Astrocyte of the hippocampus (primary cell): ENCODE measurements at places on chromosomes 13 and 19.

- DNase-seq: peak; percentile 69
Observed at GRCh38 chr19:41597600-41598041, 21.7 kb downstream of the CEACAM21 start.

- no peak for DNase-seq
Observed at GRCh38 chr13:21871919-21872318, 201.0 kb downstream of the FGF9 start.

DNA sequence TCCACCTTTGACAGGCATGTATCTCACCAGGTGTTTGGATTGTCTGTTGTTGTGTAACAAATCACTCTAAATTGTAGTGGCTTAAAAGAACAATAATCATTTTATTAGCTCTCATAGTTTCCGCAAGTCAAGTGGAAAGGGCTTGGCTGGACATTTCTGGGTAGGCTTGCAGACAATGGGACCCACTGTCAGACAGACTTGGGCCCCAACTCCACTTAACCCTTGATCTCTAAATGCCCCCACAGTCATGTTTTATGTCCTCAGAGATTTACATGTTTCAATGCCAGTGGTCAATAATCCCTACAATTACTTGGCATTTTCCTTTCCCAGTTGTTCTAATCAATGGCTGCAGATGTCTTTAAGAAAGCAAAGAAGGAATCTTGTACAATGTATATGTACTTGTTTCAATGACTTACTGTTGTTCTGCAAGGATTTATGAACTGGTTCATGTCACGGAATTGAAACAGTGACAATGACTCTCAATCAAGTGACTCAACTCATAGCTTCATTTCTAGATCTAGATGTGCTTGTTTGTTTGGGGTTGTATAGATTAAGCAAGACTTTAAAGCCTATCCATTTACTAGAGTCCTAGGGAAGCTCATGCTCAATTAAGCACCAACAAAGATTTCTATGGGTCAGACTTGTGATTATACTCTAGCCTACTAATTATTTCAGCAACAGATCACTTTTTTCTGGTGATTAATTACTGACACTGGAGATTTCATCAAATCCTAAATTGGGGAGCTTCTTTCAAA, 510.1 kb upstream of the NBEA start:
- no peak for DNase-seq

- no peak for DNase-seq
Observed at GRCh38 chr13:33050161-33050560, 33.9 kb downstream of the KL start.

- no peak for DNase-seq
Observed at GRCh38 chr13:74466864-74467263, 332.7 kb upstream of the KLF12 start.
